ENCODE measurements at places on chromosomes 11 and 22.
A peak's percentile ranks its signal among the peaks of the same experiment; 100 is the strongest.

GRCh38 chr11:61896665-61897386, 5.5 kb upstream of the FADS3 start:
- no peak for DNase-seq

DNA sequence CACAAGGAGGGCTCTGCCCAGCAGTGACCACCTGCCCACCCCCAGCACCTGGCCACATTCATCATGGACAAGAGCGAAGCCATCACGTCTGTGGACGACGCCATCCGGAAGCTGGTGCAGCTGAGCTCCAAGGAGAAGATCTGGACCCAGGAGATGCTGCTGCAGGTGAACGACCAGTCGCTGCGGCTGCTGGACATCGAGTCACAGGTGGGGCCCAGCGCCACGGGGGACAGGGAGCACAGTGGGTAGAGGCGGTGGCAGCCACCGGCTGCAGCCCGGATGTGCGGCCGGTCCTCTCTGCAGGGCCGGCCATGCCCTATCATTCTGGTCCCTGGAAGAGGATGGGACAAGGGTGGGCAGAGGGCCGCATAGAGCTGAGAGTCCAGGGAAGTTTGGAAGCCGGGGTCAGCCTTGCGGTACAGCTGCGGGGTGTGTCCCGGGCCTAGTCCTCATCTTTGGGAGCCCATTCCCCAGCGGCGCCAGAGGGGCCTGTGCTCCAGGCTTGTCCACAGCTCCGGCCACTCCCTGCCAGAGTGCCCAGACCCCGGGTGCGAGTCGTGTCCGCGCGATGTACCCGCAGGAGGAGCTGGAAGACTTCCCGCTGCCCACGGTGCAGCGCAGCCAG, 14.1 kb downstream of the EPS8L2 start:
- no peak for DNase-seq

DNA sequence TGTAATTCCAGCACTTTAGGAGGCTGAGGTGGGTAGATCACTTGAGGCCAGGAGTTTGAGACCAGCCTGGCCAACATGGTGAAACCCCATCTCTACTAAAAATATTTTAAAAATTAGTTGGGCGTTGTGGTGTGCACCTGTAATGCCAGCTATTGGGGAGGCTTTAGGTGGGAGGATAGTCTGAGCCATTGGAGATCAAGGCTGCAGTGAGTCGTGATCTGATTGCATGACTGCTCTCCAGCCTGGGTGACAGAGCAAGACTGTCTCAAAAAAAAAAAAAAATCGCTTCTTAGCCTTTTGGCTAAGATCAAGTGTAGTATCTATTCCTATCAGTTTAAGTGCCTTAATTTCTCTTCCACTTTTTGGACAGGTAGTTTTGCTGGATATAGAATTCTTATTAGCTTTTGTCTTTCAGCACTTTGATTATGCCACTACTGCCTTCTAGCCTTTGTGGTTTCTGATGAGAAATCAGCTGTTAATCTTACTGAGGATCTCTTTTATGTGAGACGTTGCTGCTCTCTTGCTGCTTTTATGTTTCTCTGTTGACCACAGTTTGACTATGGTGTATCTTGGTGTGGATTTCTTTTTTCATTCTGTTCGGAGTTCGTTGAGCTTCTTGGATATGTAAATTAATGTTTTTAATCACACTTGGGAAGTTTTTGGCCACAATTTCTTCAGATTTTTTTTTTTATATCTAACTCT, 24.7 kb downstream of the CHEK1 start:
- DNase-seq = no peak

DNA sequence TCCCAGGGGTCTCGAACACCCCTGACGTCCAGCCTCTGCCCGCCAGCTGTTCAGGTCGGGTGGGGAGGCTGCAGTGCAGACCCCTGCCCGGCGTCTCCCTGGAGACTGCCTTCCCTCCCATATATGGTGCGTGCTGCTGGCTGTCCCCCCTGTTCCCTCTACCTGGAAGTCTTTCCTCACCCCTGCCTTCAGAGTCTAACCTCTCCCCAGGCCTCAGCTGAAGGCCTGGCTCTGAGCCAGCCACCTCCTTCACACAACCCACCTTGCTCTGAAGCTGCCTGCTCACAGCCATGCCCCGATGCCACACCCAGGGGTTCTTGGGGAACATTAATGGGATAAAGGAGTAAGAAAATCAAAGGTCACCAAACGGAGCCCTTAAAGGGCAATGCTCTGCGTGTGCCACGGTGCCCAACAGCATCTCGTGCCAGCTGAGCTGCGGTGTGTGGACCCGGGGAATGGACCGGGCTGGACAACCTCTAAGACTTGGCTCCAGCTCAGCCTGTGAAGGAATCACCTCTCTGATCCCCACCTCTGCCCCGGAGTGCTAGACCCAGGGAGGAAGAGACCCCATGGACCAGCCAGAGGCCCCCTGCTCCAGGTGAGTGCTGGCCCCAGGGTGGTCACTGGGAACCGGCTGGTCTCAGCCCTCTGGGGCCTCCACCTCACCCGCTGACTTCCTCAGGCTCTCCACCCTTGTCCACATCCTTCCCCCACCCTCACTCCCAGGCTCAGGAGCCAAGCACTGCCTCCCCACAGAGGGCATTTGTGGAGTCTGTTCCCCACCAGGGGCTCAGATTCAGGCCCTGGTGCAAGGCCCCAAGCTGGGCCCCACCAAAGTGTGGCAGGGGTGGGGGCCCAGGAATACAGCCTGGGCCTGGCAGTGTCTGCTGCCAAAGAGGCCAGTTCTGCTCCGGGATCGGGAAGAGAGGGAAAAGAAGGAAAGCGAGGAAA, at the start of gene NLRP6:
TSS of gene NLRP6 (plus strand) at position 407 of the 951 bp plus-strand sequence. CDS start at position 570, 163 bp downstream.
- DNase-seq = no peak

DNA sequence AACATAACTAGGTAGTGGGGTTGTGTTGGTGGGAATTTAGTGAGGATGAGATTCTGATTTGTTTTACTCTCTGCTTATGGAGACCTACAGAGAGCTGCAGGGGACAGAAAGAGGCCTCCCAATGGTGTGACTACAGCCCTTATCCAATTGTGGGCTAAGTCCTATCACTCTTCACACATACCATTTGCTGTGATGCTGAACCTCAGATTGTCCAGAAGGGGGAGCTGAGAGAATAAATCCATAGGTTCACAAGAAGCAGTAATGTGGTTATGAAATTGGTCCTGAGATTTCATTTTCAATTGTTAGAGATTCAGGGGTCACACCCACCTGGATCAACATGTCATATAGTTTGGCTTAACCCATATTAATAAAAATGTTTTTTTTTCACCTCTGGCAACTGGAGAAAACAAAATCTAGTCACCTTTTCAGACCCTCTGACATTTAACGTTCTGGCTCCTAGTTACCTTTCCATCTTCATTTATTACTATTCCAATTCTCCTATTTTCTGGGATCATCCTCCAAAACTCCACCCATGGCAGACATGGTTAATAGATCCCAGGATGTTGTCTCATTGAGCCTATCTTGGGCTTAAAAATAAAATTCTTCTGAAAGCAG, 53.3 kb upstream of the PTPN5 start:
- peak; percentile 86 for DNase-seq

GRCh38 chr11:107430525-107430924, 27.1 kb downstream of the CWF19L2 start:
- no peak for DNase-seq

DNA sequence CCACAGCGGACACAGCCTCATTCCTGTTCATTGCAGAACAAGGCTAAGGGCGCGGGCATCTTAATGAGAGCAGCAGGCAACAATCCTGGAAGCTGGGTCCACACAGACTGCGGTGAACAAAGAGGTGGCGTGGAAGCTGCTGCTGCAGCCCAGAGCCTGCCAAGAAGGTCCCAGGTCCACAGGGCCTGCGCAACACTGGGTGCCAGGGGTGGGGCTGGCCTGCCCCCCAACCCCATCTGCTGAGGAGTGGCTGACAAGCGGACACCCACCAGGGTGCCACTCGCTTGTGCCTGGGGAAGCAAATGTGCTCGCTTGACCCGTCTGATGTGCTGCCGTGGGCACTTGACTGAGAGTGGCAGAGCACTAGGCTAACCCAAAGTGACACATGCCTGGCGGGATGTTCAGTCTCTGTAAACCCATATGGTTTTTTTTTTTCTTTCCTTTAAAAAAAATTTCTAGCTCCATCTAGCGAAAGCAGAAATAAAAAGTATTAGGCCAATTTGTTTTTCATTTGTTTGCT, 83.2 kb upstream of the PITPNB start:
- no peak for DNase-seq

DNA sequence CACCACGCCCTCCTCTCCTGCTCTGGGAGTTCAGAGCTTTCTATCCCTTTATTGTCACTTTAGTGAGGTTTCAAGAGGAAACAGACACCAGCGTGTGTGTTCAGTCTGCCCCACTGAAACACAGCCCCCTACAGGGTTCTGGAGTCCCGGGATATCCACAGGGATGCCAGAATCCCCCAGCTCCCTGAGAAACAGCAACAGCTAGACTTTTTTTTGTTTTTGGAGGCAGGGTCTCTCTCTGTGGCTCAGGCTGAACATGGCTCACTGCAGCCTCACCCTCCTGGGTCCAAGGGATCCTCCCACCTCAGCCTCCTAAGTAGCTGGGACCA, 10.4 kb downstream of the SULT4A1 start:
- no peak for DNase-seq

DNA sequence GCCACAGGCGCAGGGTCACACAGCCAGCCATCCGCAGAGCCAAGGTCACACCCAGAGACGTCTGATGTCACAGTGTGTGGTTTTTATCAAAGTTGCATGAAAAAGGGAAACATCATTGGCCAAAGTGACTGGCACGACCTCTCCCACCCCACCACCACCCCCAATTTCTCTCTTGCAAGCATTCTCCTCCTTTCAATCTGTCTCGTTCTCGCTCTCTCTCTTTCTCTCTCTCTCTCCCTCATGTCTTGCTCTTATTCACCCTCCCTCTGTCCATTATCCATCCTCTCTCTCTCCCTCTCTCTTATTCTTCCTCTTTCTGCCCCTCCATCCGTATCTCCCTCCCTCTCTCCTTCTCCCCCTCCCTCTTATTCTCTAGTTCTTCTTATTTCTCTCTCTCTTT, 40.6 kb downstream of the MN1 start:
- DNase-seq = no peak

DNA sequence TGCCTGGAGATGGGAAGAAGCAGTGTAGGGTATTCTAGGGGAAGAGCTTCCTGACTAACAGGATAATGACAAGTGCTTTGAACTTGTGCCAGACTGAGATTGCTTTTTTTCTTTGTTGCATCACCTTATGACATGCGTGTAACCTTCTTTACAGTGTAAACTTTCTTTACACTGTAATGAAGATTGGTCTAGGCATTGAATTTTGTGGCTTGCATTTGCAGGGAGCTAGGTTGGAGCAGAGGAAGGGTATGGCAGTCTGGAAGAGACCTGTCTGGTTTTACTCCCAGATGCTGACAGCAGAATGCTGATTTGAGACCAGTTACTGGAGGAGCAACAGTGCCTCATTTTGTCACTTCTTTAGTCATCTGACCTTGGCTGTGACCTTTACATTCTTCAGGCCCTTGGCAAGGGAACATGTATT, 5.6 kb downstream of the DDB2 start:
- peak; percentile 18 for DNase-seq

DNA sequence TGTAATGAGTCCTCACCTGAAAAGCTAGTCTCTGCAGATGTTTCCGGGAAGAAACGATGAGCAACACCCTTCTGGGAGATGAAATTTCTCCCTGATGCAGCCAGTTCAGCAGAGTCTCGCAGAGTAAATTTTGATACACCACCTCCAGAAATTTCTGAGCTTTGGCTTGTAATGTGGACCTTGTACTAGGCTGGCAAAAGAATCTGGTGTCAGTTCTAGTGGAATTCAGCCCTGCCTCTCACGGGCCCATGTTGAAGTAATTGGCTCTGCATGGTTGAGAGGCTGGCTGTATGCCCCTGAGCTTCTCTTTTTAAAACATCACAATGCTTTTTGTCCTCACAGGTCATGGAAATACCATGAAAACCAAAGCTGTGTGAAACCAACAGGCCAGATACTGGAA, at the start of gene GLYAT:
TSS of gene GLYAT (minus strand) at position 125 of the 400 bp plus-strand sequence. CDS start 7,447 bp downstream, outside the sequence.
- no peak for DNase-seq

GRCh38 chr11:79397252-79397651, 43.6 kb downstream of the TENM4 start:
- no peak for DNase-seq

GRCh38 chr11:113974741-113975470, at the start of gene HTR3A:
Gene HTR3A, plus strand, starts transcription at chr11:113975108. Its CDS starts 218 bp downstream, at chr11:113975326.
- peak; percentile 89 for DNase-seq

DNA sequence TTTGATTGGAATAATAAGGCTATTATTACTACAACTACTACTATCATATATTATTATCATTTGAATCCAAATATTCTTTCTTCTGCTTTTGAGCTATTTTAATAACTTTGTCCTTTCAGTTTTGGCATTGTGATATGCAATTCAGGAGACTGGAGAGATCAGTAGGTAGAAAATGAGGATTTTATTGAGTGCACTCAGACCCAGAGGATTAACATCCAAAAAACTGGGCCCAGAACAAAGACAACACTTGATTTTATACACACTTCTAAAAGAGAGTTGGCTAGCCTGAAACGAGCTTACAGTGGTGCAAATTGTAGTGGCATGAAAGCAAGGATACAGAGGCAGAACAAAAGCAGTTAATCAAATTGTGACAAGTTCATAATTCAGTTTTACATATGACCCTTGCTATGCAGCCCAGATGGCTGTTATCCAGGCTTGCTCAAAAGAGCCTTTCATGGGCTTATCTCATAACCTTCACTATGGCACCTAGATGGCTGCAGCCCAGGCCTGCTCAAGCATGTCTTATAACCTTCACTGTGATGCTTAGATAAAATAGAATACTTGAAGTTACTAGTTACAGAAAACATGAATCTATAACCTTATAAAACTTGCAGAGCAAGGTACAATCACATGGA, 796.3 kb upstream of the RAG2 start:
- DNase-seq = no peak

GRCh38 chr11:114059278-114059983, at the start of gene ZBTB16:
Gene ZBTB16, plus strand, starts transcription at chr11:114059711. Its CDS starts 3,590 bp downstream, at chr11:114063301.
- DNase-seq = peak; percentile 78

GRCh38 chr11:111715142-111715816, 50.9 kb downstream of the PPP2R1B start:
- no peak for DNase-seq

DNA sequence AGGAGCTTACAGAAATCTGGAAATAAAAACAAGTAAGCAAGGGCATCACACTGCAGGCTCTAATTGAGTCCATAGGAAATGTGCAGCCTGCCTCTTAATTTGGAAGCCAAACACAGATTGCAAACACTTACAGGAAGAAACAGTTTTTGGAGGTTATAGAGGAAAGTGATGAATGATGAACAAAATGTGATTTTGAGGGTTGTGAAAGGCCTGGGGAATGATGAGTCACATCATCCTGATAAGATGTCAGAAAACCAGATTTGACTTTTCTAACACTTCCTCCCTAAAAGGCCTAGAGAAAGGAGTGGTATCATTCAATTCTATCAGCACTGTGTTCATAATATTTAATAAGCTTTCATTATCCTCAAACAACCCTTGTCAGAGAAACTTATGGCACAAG, 96.6 kb upstream of the POU2AF2 start:
- no peak for DNase-seq

GRCh38 chr22:44848296-44848741, 95.9 kb downstream of the ARHGAP8 start:
- no peak for DNase-seq
